ENCODE measurements at places on chromosomes 1 and 21.

GRCh38 chr1:106925750-106926149, 130.7 kb upstream of the PRMT6 start:
- DNase-seq = no peak

- no peak for DNase-seq
Observed at GRCh38 chr21:23445307-23445706, 2162.0 kb downstream of the MRPL39 start.

- DNase-seq = no peak
Observed at GRCh38 chr1:179010671-179011070, 15.0 kb upstream of the FAM20B start.

- no peak for DNase-seq
Observed at GRCh38 chr1:30688920-30689794, 34.2 kb downstream of the MATN1 start.

GRCh38 chr1:223682502-223682901, 17.0 kb upstream of the CAPN8 start:
- no peak for DNase-seq

- no peak for DNase-seq
Observed at GRCh38 chr1:238061967-238062613, 171.4 kb upstream of the ZP4 start.

GRCh38 chr1:225766967-225767633, 10.5 kb upstream of the SRP9 start:
- DNase-seq = no peak

GRCh38 chr1:226611301-226611700, 62.7 kb downstream of the STUM start:
- DNase-seq = no peak

DNA sequence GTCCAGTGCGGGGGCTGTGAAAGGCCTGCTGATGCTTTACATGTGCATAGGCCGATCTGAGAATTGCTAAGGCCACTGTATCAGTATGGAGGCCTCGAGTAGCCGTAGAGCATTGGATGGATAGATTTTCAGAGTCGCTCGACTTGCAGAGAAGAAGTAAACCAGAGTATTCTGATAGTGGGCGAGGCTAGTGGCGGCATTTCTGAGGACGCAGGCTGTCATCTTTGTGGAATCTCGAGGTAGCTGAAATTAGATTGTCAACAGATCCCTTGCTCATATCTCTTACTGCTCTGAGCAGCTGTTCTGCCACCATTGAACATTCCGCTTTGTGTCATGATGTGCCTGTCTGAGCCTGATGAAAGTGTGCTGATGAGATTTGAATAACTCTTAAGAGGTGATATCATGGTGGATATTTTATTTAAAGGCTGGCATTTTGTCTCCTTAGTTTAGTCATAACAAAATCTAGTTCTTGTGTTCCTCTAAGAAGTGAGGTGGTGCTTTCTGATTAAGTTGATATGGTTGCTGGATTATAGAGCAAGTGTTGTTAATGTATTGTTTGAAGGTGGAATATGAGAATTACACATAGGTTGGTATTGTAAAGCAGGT, 1.5 kb downstream of the KIF1B start:
- DNase-seq = no peak

- no peak for DNase-seq
Observed at GRCh38 chr1:53608071-53608470, 130.9 kb downstream of the GLIS1 start.

DNA sequence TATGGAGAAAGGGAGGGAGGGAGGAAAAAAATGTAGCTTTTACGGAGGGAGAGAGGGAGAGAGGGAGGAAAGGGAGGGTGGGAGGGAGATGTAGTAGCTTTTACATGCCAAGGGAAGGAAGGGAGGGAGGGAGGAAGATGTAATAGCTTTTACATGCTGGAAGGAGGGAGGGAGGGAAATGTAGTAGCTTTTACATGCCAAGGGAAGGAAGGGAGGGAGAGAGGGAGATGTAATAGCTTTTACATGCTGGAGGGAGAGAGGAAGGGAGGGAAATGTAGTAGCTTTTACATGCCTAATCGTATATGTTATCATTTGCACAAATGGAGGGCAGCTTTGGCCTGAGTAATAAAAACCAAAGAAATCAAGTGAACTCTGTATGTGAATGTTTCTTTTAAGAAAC, 35.6 kb downstream of the EEIG2 start:
- DNase-seq = no peak

DNA sequence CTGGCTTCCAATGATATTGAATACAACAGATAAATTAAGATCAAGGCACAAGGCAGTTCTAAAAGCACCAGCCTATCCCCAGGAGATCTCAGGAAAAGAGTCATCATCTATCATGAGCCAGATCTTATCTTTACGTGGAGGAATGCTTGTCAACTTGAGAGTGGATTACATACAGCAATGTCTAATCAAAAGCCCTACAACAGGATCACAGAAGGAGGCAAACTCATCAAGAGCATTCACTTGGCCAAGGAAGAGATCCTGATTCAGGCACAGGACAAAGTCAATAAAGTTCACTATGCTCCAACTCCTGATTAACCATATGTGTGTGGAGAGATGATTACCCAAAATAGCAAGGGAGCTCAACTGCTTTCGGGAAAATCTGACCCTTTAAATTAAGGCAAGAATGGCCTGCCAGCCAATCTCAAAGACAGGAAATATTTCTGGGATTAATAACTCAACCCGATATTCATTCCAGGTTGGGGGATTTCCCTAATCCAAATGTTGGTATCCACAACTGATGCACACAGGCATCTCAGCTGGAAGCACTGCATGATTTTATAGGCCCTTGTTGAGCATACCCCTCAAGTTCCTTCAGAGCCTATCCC, 33.7 kb downstream of the TBX15 start:
- no peak for DNase-seq

DNA sequence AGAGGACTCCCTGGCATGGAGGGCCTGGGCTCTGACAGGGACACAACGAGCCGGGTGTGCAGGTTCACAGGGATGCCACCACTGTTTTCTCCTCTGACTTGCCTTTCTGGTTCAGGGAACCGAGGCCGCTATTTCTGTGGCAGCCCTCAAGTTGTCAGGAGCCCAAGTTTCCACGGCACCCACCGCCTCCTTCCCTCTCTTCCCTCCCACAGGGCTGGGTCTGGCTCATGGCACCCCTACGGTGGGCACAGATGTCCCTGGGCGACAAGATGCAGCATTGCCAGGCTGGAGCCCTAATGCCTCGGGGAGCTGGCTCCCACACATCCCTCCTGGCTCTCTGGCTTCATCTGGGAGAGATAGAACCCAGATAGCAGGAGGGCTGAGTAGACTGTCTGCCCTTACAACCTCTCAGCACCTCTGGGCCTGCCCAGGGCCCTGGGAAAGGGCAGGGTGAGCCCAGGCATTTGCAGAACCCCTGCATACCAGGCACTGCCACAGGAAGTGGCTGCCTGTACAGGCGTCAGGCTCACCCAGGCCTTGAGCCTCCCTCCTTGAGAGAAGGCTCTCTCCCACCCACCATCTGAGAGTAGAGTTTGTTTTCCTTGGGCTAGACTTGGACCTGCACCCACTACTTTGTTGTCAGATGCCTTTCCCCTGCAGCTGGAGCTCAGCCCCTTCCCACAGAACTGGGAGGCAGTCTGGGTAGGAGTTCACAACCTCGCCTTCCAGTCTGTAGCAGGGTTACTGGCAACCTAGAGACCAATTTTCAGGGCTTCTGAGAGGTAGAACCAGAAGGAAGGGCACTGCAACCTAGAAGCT, 20.5 kb downstream of the KCNC4 start:
- DNase-seq = no peak

GRCh38 chr1:199204231-199204630, 565.4 kb downstream of the PTPRC start:
- no peak for DNase-seq

- no peak for DNase-seq
Observed at GRCh38 chr1:191641420-191642260, 516.6 kb upstream of the RGS18 start.

DNA sequence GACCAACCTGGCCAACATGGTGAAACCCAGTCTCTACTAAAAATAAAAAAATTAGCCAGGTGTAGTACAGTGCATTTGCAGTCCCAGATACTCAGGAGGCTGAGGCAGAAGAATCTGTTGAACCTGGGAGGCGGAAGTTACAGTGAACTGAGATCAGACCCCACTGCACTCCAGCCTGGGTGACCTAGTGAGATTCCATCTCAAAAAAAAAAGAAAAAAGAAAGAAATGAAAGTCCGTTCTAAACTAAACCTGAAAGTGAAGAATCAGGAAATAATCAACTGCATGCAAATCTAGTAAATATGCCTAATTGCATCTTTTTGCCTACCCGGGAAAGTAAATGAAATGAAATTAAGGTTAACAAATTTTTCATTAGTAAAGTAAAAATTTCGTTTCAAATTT, 99.6 kb downstream of the ZZZ3 start:
- no peak for DNase-seq

DNA sequence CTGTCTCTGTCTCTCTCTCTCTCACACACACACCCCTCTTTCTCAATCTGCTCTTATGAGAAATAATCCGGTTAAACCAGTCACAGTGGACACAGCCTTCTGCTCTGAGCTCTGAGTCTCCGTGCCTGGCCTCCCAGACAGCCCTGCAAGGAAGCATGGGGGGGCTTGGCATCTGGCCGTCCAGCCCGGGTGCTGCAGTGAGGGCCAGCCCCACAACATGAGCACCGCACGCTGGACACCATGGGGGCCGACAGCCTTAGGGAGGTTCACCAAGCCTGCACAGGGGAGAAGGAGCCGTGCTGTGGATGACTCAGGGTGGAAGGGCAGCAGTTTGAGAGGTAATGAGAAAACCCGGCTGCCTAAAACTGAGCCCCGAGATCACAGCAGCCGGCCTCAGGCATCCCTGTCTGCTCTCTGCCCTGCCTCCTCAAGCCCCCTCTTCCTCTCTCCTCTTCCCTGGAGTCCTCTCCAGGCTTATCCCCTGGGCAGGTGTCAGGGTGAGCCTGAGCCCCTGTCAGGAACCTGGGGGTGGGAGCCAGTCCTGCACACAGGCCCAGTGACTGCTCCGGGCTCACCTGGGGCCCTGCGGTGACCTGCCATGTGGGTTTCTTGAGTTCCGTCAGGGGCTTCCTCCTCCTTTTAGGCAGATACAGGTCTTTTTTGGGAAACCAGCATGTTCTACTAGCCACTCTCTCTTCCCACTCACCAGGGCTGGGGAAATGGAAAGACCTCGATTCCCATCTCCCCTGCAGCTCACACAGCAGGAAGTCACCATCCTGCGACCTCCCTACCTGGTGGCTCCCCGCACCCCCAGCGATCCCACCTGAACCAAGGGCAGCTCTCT, 92.8 kb downstream of the ITPKB start:
- no peak for DNase-seq

DNA sequence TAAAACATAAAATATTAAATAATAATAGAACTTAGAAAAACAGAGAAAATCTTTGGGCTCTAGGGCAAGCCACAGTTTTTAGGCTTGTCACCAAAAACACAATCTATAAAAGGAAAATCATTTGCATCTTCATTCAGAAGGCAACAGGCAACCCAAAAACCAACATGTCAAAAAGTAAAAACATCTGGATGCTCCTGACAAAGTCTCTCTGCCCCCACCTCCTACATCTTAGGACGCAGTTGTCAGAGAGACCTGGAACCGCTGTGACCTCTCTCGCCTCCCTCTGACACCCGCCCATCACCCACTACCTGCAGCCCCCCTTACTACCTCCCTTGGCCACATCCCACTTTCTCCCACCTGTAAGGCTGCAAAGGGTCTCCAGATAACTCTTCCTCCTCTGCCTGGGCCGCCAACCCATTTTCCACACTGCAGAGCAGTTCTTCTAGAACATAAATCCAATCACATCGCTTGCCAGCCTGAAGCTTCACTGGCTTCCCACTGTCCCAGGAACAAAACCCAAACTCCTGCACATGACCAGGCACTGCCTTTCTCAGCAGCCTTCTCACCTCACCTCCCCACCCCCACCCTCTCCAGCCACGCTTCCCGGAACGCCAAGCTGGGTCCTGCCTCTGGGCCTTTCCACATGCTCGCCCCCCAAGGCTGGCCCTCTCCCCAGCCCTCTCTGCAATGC, 14.7 kb downstream of the PRDM15 start:
- no peak for DNase-seq

- no peak for DNase-seq
Observed at GRCh38 chr21:44583800-44584147, 3.4 kb upstream of the KRTAP10-5 start.

DNA sequence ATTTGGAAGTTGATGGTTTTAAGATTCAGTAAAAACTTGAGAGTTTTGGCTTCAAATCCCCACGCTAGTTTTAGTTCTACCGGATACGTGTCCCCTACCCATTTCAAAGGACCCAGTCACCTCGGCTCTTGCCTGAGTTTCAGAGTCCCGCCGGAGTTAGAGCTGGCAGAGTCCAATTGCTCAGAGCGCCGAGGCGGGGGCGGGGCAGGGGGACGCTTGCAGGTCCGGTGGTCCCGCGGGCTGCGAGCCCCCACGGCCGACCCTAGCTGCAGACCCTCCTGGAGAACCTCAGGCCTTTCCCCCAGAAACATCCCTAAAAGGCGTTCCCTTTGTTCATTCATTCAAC, 765 bp upstream of the VPS45 start:
- no peak for DNase-seq

- no peak for DNase-seq
Observed at GRCh38 chr1:46605232-46605631, 1.2 kb upstream of the MKNK1 start.

- no peak for DNase-seq
Observed at GRCh38 chr1:1348420-1349255, 580 bp downstream of the DVL1 start.

DNA sequence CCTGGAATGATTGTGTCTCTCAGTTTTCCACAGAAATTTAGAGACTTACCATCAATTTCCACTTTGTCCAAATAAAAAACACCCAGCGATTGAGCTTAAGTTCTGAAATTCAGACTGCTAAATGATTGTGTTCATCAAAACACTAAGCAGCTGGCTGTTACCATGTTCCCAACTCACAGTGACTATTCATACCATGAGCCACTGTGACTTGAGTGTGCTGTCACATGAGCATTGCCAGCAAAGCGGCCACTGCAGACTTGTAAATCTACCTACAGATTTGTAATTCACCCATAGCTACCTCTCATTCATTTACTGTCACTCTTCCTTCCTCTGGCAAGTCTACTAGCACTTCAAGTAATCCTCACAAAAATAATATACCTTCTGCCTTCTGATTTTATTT, 17.2 kb upstream of the PRKAB2 start:
- no peak for DNase-seq

GRCh38 chr1:227343727-227344551, 25.6 kb upstream of the CDC42BPA start:
- DNase-seq = no peak

DNA sequence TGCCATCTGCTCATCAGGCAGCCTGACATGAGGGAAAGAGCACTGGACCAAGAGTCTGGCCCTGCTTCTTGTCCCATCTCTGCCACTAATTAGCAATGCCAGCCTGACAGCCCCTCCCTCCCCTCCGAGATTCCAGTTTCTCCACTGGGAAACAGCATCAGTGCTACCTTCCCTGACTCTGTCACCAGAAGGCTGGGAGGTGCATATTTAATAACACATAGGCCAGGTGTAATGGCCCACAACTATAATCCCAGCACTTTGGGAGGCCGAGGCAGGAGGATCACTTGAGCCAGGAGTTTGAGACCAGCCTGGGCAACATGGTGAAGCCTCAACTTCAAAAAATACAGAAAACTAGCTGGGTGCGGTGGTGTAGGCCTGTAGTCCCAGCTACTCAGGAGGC, 41.2 kb upstream of the ZBTB40 start:
- DNase-seq = no peak

GRCh38 chr1:40646315-40646714, 19.2 kb downstream of the RIMS3 start:
- no peak for DNase-seq

- DNase-seq = no peak
Observed at GRCh38 chr1:115408533-115408932, 70.5 kb upstream of the NGF start.

GRCh38 chr1:164728719-164729118, 169.7 kb downstream of the PBX1 start:
- DNase-seq = no peak

Data from esophagus squamous epithelium (tissue), 5 donors.